Right atrium auricular region (tissue), 2 donors: ENCODE measurements at places on chromosomes 3 and 15. TPM values are rescaled to one million over a fixed set of nuclear protein-coding genes. Genes with fewer than 3 reads are reported as not detected.

- H3K36me3 ChIP-seq, result no peaks in the 10 kb centered on the region
- H3K27ac ChIP-seq, result no peak overlapping the region
- H3K27me3 ChIP-seq, result no peaks in the 10 kb centered on the region
- DNase-seq, result no peak
- H3K4me3 ChIP-seq, result no peak overlapping the region
Observed at GRCh38 chr3:162569314-162569713, 1072.7 kb downstream of the OTOL1 start.

GRCh38 chr3:86895202-86895601 lies 95.7 kb downstream of the VGLL3 start:
- no peak overlapping the region for H3K27ac ChIP-seq
- H3K4me3 ChIP-seq, result no peak overlapping the region
- no peaks in the 10 kb centered on the region for H3K27me3 ChIP-seq
- H3K4me1 ChIP-seq, result no peaks in the 10 kb centered on the region

DNA sequence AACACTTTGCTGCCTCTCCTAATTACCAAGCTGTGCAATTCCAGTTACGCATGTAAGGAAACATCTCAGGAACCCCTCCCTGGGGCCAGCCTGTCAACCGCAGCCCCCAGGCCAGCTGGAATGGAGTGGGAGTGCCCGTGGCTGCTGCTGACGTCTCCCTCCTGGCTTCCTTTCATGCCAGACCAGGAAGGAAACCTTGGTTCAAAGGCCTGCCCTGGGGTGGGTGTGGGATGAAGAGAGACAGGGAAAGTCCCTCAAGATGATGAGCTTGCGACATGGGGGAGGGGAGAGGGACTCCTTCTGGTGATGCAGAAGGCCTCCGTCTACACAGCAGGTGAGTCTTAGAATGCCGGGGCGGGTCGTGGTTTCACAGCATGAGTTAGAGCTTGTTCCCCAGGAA lies 11.4 kb upstream of the CYP11A1 start:
- H3K36me3 ChIP-seq, result no peaks in the 10 kb centered on the region
- no peak overlapping the region for H3K4me3 ChIP-seq
- DNase-seq, result no peak
- no peaks in the 10 kb centered on the region for H3K27me3 ChIP-seq
- no peak overlapping the region for H3K27ac ChIP-seq

- H3K4me1 ChIP-seq, result peaks cover 2% of the 10 kb centered on the region
- H3K4me3 ChIP-seq, result no peak overlapping the region
- H3K27ac ChIP-seq, result no peak overlapping the region
Observed at GRCh38 chr15:92613841-92614240, 41.7 kb downstream of the FAM174B start.

DNA sequence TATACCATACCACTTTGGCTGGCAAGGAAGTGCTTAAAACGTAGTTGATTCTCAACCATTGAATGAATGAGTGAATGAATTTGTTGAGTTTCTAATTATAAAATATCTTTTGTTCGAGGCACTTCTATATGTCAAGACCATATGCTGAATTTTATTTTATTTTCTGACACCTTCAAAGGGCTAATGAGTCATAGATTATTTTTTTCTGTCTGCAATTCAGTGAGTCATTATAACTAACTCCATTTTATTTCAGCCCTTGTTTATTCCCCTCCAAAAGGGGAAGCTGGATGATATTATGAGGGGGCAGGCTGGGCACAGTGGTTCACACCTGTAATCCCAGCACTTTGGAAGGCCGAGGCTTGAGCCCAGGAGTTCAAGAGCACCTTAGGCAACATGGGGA lies 142.4 kb downstream of the P2RY1 start:
- no peak for DNase-seq
- H3K36me3 ChIP-seq, result no peaks in the 10 kb centered on the region
- H3K27me3 ChIP-seq, result no peaks in the 10 kb centered on the region

- H3K36me3 ChIP-seq, result no peaks in the 10 kb centered on the region
- H3K4me3 ChIP-seq, result no peak overlapping the region
- no peak overlapping the region for H3K27ac ChIP-seq
- DNase-seq, result no peak
Observed at GRCh38 chr3:160667452-160667851, 9.5 kb upstream of the ARL14 start.

DNA sequence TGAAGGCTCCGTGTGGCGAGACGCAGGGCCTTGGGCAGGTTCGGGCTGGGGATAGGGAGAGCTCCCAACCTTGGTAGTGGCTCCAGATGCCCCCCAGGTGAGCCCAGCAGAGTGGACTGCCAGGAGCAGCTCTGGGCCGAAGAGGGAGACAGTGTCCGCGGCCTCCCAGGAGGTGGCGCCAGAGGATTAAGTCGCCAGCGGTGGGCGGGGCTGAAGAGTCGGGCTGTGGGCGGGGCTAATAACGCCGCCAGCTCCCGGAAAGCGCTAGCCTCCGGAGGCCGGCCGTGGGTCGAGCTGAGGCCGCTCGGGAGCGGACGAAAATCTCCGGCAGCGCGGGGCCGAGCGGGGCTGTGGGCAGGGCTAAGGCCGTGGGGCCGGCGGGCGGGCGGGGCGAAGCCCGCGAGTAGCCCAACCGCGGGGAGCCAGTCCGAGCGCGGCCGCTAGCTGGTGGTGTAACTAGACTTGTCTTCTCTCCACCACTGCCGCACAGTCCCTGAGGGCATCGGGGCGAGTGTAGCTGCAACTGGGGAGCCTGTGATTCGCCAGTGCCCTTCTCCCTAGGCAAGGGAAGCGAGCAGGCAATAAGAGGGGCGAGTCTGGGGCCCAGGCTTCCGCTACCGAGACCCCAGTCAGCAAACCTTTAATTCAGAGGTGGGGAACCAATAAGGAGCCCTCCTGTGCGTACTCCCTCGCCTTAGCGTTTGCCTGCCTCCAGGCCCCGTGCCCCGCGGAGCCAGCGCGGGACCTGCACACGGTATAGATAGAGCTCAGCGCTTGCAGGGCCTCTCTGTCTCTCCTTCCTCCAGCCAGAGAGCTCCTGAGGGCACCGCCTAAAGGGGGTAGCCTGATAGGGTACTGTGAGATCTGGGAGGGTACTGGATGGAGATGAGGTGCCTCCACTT lies 14.4 kb upstream of the BSN start:
- H3K36me3 ChIP-seq, result peaks cover 1% of the 10 kb centered on the region
- H3K27ac ChIP-seq, result peak overlapping the region; percentile 79
- DNase-seq, result peak; percentile 94
- no peaks in the 10 kb centered on the region for H3K27me3 ChIP-seq

DNA sequence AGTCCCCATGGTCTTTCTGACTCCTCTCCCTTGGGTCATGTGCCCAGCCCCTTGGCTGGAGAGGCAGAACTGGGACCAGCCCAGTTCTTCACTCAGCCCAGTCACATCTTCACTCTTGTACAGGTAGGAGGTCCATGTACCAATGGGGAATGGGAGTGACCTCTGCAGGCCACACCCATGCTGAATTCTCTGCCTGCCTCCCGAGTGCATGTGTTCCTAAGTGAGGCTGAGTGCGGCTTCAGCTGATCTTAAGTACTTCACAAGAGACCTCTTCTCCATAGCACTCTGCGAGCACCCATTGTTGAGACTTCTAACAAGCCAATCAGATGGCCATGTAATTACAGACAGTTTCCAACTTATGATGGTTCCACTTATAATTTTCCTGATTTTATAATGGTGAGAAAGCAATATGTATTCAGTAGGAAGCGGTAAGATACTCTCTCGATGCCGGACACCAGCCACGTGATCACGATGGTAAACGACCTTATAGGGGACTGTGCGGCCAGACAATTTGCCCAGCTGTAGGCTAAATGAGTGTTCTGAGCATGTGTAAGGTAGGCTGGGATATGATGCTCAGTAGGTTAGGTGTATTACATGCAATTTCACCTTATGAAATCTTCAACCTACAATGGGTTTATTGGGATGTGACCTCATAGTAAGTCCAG lies 112.1 kb downstream of the KLF13 start:
- no peaks in the 10 kb centered on the region for H3K36me3 ChIP-seq
- H3K27me3 ChIP-seq, result no peaks in the 10 kb centered on the region
- DNase-seq, result no peak
- H3K4me1 ChIP-seq, result no peaks in the 10 kb centered on the region
- no peak overlapping the region for H3K4me3 ChIP-seq

- no peaks in the 10 kb centered on the region for H3K4me1 ChIP-seq
- peak overlapping the region; percentile 6 for H3K27ac ChIP-seq
- H3K4me3 ChIP-seq, result no peak overlapping the region
- peaks cover 7% of the 10 kb centered on the region for H3K36me3 ChIP-seq
Observed at GRCh38 chr15:90539789-90540188, 10.1 kb downstream of the CRTC3 start.

DNA sequence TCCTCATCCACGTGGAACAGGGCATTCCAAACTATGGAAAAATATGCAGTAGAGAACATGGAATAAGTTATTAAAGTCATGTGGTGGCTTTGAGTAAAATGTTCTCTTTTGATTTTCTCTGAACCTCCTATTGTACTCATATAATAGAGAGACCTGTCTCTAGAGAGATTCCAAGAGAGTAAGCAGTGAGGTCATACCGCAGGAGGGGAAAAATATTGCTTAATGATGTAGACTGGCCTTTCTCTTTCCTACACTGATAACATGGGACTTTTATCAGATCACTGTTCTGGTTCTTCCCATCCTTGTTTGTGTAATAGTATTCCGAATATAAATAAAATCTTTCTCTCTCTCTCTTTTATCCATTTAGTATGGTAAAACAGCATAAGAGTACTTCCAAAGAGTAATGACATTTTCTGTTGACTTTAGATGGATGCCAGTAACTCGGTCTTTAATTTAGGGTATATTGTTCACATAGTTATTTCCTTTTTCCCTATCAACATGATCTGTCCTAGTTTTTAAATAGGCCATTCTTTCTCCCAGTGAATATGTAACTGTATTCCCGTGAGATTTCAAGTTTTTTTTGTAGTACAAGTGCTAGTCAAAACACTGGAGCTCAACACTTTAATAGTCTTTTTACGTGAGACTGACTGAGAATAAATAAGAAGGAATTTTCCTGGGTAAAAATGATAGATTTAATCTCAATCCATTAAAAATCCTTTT lies 814.0 kb upstream of the LMCD1 start:
- no peak overlapping the region for H3K4me3 ChIP-seq
- no peaks in the 10 kb centered on the region for H3K27me3 ChIP-seq
- no peaks in the 10 kb centered on the region for H3K36me3 ChIP-seq
- no peak for DNase-seq
- H3K4me1 ChIP-seq, result no peaks in the 10 kb centered on the region

- H3K27me3 ChIP-seq, result no peaks in the 10 kb centered on the region
- no peak for DNase-seq
- H3K4me3 ChIP-seq, result no peak overlapping the region
- H3K36me3 ChIP-seq, result no peaks in the 10 kb centered on the region
- no peaks in the 10 kb centered on the region for H3K4me1 ChIP-seq
Observed at GRCh38 chr3:191987831-191988350, 526.9 kb downstream of the PYDC2 start.

- no peak overlapping the region for H3K4me3 ChIP-seq
- no peaks in the 10 kb centered on the region for H3K36me3 ChIP-seq
- no peak overlapping the region for H3K27ac ChIP-seq
Observed at GRCh38 chr15:33215941-33216872, 21.7 kb upstream of the FMN1 start.

DNA sequence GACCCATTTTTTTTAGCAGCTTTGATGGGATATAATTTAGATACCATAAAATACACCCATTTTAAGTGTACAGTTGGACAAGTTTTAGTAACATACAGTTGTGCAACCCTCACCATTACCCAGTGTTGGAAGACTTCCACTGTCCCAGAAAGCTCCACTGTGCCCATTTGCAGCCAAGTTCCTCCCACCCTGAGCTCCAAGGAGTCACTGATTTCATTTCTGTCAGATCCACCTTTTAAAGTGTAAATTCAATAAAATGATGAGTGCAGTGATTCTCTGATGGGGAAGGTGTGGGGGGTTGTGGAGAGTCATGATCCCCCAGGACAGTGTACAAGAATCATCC lies 93.2 kb upstream of the IGF1R start:
- no peak overlapping the region for H3K27ac ChIP-seq
- no peaks in the 10 kb centered on the region for H3K4me1 ChIP-seq
- no peak overlapping the region for H3K4me3 ChIP-seq
- no peaks in the 10 kb centered on the region for H3K27me3 ChIP-seq

DNA sequence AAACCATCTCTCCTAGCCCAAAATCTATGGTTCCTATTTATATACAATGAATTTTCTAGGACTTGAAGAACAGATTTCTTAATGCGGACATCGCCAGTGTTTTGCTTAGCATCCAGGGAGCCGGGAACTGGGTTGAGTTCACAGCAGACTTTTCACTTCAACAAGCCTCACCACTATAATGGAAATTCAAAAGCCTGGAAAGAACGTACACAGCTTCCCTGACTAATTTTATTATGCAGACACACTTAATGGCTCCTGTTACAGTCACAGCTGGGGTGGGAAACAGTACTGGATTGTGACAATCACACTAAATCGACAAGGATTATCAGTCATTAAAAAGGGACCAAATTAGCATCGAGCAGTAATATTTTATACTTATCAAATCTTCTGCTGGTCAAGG lies 129.2 kb upstream of the BNIP2 start:
- H3K27ac ChIP-seq, result no peak overlapping the region
- H3K4me3 ChIP-seq, result no peak overlapping the region
- no peaks in the 10 kb centered on the region for H3K4me1 ChIP-seq
- H3K36me3 ChIP-seq, result no peaks in the 10 kb centered on the region
- no peaks in the 10 kb centered on the region for H3K27me3 ChIP-seq

- no peak for DNase-seq
- no peaks in the 10 kb centered on the region for H3K36me3 ChIP-seq
- no peaks in the 10 kb centered on the region for H3K4me1 ChIP-seq
- H3K27me3 ChIP-seq, result no peaks in the 10 kb centered on the region
- peak overlapping the region; percentile 71 for H3K27ac ChIP-seq
Observed at GRCh38 chr3:194870394-194871110, 184.9 kb downstream of the FAM43A start.

The CLDN1 gene
- 9.0 TPM for total RNA-seq

DNA sequence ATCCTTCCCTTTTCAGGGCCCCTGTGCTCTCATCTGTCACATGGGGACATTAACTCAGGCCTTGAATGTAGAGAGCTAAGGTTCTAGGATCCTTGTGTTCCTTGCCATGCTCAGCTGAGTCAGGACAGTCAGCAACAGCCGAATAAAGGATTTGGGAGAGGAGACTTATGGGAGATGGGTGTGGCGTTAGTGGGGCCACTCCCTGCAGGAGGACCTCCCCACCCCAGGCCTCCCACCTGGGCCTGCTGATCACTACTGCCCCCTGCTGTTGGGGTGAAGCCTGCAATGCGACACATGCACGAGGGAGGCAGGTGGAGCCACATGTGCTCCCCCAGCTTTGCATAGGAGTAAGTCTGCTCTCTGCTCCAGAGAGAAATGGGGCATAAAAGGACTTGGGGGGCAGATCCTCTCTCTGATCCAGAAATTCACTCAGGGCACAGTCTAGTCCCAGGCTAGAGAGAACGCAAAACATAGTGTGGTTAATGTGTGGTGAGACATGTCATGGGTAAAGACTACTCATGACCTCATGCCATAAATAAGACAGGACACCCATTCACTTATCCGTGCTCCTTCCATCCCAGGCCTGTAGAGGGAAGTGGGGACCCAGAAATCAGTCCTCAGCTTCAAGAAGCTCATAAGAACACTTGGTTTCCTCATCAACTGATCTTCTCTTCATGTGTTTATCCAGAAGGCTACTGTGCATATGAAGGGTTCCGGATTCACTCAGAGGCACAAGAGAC lies 19.4 kb downstream of the RBP1 start:
- no peaks in the 10 kb centered on the region for H3K27me3 ChIP-seq
- H3K27ac ChIP-seq, result no peak overlapping the region
- H3K36me3 ChIP-seq, result no peaks in the 10 kb centered on the region
